ENCODE measurements at places on chromosomes 7 and 10.

DNA sequence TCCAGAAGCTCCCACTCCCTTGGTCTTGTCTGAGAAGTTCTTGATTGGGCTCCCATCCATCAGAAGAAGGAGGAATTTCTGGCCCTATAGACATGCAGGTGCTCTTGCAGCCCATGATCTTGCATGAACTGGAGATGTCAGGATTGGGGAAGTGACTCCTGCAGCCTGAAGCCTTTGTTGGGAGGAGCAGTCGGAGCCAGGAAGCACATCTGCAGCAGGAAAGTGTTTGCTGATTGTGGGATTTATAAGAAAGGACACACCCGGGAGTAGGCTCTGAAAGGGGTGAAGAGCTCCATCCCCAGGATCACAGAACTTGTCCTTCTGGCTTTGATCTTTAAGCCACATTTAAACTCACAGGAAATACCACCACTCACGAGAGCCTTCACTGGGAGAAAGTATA lies 185.2 kb downstream of the DYNC1I1 start:
- no peak for DNase-seq

DNA sequence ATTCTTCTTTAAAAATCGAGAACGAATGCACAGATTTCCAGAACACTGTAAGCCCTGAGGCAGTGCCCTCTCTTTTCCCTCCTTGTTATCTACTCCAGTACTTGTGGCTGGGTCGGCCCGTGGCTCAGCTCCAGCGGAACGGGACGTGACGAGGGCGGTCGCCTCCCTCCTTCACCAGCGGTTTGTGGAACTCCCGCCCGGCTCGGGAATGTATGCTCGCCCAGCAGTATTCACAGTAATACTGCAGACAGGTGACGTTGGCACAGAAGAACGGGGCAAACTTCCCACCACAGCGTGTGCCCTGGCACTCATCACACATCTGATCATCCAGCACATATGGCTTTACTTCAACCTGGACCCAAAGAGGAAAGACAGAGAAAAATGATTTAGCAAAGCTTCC lies 128.5 kb downstream of the BTAF1 start:
- DNase-seq = no peak

- no peak for DNase-seq
These were observed 117.6 kb downstream of the HIP1 start for GRCh38 chr7:75621124-75621523.

- no peak for DNase-seq
These were observed 12.1 kb upstream of the STK17A start for GRCh38 chr7:43570688-43571365.

- DNase-seq = no peak
These were observed 163.3 kb downstream of the IPMK start for GRCh38 chr10:58104351-58104751.

DNA sequence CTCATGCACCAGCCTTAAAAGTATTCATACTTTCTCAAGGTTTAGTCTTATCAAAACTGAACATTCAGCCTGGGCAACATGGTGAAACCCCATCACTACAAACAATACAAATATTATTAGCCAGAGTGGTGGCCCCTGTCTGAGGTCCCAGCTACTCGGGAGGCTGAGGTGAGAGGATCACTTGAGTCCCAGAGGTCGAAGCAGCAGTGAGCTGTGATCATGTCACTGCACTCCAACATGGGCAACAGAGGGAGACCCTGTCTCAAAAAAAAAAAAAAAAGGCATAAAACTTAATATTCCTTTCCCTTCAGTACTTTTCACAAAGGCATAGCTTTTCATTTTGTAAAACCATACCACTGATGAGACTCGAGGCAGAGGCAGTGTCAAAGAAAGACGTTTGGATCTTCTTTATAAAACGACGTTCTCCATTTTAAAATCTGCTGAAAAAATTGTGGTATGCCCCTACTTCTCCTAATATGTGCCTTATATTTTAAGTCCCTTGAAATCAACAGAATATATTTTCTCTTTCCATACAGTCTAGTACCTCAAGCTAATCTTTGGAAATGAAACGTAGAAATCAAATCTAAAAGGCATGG lies 1.9 kb downstream of the NSUN6 start:
- DNase-seq = no peak

GRCh38 chr7:1939434-1940401 lies 269.6 kb downstream of the ELFN1 start:
- no peak for DNase-seq

GRCh38 chr10:6595499-6595898 lies 15.4 kb upstream of the PRKCQ start:
- no peak for DNase-seq

- DNase-seq = no peak
These were observed 182.9 kb upstream of the INHBA start for GRCh38 chr7:41885748-41886147.

GRCh38 chr7:11272352-11272751 lies 298.7 kb downstream of the PHF14 start:
- DNase-seq = no peak

- no peak for DNase-seq
These were observed 107.4 kb downstream of the ATXN7L1 start for GRCh38 chr7:105768898-105769507.

DNA sequence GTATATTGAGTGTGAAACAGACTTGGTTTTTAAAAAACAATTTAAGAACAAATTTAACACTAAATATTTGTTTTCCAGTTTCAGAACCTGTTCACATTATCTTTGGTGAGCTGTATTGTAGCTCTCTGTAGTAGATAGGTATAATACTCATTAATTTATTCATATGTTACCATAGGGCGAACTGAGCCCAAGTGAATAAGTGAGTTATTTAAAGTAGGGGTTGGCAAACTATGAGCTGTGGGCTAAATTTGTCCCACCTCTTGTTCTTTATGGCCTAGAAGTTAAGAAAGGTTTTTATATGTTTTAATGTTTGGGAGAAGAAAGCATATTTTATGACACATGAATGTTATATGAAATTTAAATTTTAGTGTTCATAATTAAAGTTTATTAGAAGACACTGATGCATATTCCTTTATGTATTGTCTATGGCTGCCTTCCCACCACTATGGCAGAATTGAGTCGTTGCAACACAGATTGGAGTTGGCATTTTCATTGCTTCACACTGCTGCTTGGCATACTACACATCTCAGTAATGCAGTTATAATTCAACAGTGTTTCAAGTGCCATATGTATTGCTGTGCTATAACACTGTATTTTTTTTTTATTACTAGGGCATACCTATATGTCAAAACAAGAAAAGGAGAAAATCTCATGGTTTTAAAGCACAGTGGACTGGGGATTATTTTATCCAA lies 146.5 kb downstream of the ADK start:
- DNase-seq = no peak

- no peak for DNase-seq
These were observed 120.6 kb upstream of the PLPP4 start for GRCh38 chr10:120336306-120336910.

- no peak for DNase-seq
These were observed 59.4 kb downstream of the SHH start for GRCh38 chr7:155752756-155753445.

GRCh38 chr10:78745441-78745840 lies 323.3 kb upstream of the ZMIZ1 start:
- no peak for DNase-seq

DNA sequence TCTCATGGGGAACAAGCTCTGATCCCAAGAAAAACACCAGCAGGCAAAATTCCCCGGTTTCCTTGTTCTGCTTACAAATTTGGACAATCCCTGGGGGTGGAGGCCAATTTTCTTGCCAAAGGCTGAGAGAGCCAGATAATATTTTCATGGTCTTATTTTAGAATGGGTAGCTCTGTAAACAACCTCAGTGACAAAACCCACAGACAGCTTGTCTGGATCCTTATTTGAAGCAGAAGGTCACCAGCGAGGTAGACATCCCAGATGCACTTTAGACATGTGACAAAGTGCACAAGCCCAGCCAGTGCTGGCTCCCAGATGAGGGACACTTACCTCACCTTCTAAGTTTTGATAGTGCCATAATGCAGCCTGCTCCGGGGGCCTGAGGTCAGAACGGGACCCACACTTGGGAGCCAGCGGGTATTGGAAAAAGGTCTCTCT lies 102.6 kb upstream of the DDC start:
- no peak for DNase-seq

DNA sequence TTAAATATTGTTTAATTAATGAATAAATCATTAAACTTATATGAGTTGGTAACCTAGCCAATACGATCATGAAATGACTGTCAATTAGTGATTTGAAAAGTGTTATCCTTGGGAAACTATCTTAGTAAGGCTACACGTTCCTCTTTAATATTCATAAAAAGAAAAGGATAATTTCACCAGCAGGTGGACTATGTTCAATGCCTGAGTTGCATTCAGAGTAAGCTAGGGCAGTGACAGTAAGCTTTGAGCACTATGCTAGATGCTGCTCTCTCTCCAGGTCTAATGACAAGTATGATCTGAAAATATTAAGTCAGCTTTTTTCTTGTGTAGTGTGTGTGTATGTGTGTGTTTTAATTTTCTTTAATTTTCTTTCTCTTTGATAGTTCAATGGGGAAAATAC lies 486.3 kb upstream of the PCDH15 start:
- DNase-seq = no peak

DNA sequence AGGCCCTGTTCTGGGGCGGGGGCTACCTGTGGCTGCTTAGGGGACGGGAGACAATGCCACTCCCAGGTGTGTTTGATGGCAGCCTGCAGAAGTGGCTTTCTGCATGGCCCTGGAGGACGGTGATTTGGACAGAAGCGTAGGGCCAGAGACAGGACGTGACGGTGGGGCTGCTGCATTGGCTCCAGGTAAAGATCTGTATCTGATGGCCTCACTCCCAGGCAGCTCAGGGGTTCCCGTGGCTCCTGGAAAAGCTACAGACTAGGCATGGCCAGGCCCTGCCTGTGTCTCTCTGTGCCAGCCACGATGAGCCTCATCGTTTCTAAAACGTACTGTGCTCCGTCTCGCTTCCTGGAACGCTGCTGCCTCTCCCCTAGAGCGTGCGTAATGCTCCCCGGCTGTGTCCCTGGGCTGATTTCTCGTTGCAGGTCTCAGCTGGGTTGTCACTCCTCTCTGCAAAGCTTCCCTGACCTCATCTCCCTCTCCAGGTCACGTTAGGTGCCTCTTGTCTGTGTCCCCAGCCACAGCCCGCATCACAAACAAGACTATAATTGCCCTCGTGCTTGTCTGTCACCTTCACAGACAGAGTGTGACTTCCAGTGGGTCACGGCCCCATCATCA lies 12.6 kb downstream of the GTF2IRD1 start:
- no peak for DNase-seq

- DNase-seq = no peak
These were observed 349.0 kb downstream of the TNS3 start for GRCh38 chr7:47232751-47233412.

DNA sequence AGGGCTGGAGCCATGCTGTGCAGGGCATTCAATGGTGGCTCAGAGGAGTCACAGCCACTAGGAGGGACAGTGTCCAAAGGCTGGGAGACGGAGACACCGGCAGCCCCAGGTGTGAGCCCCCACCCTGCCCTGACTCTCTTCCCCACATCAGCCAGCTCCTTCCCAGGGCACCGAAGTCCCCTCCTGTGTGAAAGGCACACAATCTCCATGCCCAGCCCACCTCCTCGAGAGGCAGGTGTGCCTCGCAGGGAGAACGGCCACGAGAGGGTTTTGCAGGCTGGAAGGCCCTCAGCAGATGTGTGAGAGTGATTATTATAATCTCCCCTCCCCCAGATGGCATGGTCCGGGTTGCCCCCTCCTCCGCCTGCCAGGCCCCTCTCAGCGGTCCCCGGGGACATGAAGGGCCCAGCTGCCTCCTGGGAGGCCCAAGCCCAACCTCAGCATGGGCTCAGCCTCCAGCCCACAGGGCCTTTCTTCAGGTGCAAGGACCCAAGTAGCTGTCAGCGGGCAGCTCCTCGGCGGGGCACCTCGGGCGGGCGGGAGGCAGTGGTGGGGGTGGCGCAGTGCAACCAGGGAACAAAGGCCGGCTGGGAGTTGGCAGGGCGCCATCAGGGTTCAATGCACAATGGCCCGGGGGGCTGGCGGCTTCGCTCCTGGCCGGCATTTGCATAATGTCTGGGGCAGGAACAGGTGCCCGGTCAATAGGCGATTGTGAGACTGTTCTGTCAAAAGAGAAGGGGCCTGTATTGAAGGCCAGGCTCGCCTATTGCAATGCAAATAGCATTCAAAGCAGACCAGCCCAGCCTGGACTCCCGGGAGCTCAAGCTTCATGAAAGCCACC lies 155.3 kb upstream of the ZMIZ1 start:
- no peak for DNase-seq

DNA sequence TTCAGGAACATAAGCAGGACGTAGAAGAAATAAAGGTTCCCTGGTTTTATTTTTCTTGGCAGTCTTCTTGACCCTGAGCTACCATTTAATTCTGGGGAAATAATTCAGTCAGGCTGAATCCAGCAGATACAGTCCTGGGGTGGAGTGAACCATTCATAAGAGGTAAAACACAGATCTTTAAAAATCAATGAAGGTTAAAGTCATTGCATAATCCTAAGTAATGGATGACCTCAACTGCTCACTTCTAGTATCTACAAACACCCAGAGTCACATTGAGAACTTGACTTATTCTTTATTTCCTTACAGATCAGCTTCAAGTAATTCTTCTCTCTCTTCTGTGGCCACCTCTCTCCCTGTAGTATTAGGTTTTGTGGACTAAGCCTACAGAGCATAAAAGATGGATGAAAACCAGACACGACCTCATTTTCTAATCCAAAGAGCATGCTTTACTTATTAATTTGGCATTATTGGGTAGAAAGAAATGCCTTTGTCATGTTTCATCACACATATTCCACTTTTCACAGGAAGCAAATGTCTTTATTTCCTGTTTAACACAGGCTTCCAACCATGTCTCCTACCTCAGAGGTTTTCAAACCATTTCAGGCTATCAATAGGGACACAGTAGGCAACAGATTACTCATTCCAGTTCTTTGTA lies 182.3 kb upstream of the IMMP2L start:
- no peak for DNase-seq

DNA sequence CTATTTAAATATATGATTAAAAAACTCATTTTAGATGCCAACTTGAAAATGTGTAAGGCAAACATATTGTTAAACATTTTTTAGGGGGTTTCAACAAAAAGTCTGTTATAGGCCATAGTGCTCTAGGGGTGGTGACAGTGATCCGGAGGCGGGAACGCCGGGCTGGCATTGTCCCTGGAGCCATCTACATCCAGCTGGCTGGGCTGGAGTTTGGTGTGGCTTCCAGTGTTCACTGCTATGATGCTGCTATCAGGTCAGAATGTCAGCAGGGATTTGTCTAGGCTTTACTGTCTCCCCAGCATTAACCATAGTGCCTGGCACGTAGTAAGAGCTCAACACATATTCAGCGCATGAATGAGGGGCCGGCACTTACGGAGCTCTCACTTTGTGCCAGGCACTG lies 1.9 kb upstream of the SLC18A2 start:
- no peak for DNase-seq

DNA sequence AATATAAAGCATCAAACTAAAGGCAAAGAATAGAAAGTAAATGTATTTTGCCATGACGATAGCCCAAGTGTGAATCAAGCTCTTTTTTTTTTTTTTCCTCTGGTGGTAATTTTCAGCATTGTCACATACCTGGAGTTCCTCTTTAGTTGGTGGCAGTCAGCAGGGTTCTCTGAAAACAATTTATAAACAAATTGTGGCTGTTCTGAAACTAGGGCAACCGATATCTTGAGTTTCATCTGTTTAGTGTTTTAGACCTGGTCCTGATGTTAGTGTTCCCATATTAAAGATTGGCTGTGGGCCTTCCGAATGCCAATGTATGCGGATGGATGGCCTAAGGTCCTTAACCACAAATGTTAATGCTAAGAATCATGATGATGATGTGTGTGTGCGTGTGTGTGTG lies 713.1 kb downstream of the GATA3 start:
- DNase-seq = no peak

All from stimulated activated CD4-positive, alpha-beta T cell treated with anti-CD3 and anti-CD28 coated beads, Interleukin-1b, Interleukin-23, amount 100 ng/mL, for 1 hour (primary cell).